ENCODE measurements at places on chromosomes 5 and 9. TPM values are rescaled to one million over a fixed set of nuclear protein-coding genes. Genes with fewer than 3 reads are reported as not detected.

DNA sequence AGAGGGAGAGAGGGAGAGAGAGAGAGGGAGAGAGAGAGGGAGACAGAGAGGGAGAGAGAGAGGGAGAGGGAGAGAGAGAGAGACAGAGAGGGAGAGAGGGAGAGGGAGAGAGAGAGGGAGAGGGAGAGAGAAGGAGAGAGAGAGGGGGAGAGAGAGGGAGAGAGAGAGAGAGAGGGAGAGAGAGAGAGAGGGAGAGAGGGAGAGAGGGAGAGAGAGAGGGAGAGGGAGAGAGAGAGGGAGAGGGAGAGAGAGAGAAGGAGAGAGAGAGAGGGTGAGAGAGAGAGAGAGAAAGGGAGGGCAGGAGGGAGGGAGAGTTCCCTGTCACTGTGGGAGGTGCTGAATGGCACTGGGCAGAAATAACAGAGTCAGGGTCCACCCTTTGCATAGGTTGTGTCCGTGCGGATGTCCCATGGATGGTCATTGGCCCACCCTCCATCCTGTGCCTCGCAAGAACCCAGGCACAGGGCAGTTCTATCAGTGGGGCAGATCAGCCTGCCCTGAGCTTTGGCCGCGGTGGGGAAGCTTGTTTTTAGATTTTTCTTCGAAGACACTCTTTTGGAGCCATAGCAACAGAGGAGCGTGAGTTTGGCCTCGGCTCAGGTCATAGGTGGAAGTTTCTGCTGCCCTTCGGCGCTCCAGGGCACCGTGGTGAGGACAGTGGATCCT is 30.1 kb downstream of the ADAMTSL2 start:
- peak; percentile 32 for DNase-seq

DNA sequence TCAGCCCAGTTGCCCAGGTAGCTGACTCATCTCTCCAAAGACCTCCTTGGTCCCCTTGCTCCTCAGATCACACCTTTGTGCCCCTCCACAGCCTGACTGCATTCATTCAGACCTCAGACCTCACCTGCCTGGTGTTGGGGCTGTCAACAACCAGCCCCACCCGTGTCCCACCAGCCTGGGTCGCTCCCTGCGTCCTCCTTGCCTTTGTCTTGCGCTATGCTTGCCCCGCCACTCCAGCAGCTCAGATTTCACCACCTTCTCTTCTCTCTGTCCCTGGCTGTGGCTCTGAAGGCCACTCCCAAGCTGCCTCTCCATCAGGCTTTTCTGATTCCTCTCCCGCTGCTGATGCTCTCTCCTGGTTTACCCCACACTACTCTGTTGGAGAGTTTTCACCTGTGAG is 103.5 kb downstream of the MVB12B start:
- DNase-seq = no peak

DNA sequence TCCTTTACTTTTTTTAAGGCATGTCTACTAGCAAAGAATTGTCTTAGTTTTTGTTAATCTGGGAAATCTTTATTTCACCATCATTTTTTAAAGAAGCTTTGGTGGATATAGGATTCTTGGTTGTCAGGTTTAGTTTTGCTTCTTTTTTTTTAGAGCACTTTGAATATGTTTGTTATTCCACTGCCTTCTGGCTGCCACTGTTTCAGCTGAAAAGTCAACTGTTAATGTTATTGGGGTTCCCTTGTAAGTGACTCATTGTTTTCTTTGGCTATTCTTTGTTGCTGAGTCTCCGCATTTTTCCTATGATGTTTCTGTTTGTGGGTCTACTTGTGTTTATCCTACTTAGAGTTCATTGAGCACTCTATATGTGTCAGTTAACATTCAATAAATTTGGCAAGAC is 44.4 kb downstream of the PHAX start:
- no peak for DNase-seq

- DNase-seq = no peak
Observed at GRCh38 chr5:88480801-88481499, 212.3 kb upstream of the TMEM161B start.

DNA sequence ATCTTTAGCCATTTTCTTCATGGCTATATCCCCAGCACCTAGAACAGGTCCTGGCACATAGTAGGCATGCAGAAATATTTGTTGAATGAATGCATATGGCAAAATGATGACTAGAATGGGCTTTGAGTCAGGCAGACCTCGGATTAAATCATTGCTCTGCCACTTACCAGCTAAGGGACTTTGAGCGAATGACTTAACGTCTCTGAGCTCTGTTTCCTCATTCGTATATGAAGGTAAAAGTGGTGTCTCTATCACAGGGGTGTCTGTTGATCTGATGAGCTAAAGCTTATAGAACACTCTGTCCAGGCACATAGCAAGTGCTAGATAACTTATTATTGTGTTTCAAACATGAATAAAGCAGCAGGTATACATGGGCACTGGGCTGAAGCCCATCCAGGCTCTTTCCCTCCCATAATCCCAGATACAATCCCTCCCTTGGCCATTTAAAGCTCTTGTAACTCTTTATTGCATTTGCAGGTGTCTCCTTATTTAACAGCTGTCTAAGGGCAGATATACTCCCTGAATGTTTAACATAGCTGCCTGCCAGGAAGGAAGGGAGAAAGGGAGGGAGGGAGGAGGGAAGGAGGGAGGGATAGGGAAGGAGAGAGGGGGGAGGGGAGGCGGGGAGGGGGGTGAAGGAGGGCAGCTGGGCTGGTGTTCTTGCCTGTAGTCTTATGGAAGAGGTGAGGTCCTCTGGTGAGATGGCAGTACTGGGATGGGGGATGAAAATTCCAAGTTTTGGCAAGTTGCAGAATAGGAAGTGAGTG is 23.2 kb upstream of the STXBP1 start:
- DNase-seq = no peak

- DNase-seq = no peak
Observed at GRCh38 chr5:43533646-43534045, 18.7 kb upstream of the C5orf34 start.

DNA sequence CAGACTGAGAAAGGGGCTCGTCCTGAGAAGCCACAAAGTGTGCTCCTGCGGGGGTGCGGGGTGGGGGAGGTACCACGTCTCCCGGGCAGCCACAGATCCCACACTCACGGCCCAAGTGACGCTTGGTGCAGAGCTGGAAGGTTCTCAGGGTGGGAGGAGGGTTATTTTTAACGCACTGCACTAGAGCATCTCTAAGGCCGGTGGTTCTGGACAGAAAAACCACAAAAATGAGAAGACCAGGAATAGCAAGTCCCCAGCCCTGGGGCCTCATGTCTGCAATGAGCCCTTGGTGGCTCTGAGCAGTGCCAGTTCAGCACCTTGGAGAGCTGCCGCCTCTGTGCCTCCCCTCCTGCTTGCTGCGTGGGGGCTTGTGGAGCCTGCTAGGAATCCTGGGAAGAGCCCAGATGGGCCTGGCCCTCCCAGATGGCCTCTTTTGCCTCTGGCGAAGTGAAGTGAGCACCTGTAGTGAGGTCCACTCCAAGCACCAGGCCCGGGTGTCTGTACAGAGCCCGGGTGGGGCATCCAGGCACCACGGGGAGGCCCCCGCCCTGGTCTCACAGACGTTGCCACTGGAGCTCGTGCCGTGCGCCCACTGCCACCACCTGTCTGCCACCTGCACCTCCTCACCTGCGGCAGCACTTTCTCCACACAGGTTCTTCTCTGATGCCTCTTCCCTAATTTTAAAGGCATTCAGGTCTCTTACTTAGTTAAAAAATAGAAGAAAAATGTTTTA is 48.9 kb upstream of the CACNA1B start:
- peak; percentile 15 for DNase-seq

DNA sequence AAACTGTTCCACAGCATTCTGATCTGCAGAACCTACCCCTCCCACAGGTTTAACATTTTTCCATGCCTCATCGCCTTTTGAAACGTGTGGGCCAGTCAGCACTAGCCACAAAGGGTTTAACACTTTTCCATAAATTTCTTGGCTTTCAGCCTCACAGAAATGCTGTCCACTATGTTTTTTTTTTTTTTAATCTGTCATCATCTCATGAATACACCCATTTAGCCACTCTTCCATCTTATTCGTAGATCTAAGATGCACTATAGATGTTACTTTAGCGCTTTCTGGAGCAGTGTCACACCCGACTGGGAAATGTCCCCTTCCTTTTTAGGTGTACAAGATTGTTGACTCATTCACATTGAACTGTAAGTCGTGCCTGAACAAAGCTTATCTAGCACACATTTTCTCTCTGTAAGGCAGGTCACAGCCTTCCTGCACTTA is 62.3 kb downstream of the GCNT1 start:
- DNase-seq = no peak

- no peak for DNase-seq
Observed at GRCh38 chr5:150329038-150329437, 26.3 kb upstream of the ARSI start.

GRCh38 chr5:39570403-39571027 is 145.7 kb upstream of the DAB2 start:
- peak; percentile 57 for DNase-seq

GRCh38 chr5:169221519-169221918 is 79.4 kb downstream of the SLIT3 start:
- no peak for DNase-seq

GRCh38 chr9:104068546-104068945 is 25.6 kb upstream of the SMC2 start:
- DNase-seq = no peak

DNA sequence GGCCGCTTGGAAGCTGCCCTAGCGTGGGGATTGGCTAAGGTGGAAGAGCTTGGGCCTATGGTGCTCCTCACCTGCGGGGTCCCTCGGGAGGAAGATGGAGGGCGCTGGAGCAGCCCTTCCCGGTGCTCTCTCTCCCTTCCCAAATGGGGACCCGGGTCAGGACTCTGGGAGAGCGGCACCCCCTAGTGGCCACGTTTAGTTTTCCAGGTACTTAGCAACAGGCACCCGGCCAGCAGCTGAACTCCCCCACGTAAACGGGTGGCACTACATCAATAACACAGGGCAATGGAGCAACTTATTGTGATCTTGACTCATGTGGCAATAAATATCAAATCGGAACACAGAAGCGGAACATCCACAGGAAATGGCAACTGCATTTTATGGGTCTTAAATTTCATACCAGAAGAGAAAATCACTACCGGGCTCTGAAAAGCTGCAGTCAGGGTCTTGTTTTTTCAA is 316.6 kb downstream of the AGTPBP1 start:
- peak; percentile 38 for DNase-seq

DNA sequence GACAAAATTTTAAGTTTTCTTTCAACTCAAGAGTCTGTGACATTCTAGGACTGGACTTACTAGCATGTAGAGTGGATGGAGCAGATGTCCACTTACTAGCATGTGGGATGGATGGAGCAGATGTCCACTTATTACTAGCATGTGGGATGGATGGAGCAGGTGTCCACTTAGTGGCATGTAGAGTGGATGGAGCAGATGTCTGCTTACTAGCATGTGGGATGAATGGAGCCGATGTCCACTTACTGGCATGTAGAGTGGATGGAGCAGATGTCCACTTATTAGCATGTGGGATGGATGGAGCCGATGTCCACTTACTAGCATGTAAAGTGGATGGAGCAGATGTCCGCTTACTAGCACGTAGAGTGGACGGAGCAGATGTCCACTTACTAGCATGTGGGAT is 2.4 kb downstream of the SLC36A1 start:
- no peak for DNase-seq

GRCh38 chr5:55222985-55223811 is 3.9 kb downstream of the MCIDAS start:
- no peak for DNase-seq

- no peak for DNase-seq
Observed at GRCh38 chr9:108813951-108814601, 41.7 kb downstream of the ACTL7B start.

- no peak for DNase-seq
Observed at GRCh38 chr5:120388016-120388781, 75.9 kb upstream of the PRR16 start.

DNA sequence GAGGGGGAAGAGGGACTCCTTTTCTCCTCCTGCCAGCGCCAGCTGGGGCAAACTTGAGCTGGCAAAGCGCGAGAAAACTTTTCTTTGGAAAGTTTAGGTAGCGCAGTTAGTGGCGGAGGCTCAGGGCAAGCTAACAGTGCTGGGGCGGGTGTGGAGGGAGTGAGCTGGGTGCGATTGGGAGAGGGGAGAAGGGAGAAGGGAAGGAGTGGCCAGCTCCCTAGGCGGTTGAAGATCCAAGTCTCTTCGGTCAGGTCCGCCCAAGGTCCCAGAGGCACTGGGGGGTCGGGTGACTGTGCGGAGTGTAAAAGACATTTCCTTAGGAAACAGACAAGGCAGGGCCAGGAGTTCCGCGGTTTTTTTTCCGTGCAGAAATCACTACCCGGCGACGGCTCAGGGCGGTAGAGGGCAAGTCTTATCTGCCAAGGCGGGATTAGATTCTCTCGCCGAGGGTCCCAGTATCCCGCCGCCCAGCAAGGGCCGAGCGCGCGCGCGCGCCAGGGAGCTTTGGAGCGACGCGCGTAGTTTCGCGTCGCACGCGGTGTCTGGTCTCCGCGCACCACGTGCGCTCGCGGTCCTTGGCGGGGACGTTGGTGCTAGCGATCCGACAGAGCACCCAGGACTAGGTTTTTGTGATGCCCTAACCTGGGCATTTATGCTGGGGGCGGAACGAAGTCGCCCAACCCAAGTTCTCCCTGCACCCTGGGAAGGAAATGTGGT is 33.6 kb upstream of the NFIB start:
- DNase-seq = peak; percentile 88

DNA sequence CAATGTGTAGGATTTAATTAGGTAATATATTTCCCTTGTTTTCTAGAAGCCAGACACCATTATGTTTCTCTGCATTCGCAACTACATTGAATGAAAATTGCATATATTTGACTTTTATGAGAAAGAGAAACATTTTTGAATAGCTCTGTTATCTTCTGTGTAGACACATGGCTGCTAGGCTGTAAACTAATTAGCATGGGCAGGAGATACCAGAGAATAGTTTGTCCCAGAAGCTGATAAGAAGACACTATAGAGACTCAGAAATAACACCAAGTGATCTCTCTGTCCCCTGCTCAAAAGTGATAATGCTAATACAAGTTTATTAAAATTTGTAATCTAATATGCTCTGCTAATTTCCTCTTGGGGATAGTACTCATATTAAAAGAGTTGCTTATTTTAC is 198.0 kb upstream of the TUSC1 start:
- DNase-seq = no peak

DNA sequence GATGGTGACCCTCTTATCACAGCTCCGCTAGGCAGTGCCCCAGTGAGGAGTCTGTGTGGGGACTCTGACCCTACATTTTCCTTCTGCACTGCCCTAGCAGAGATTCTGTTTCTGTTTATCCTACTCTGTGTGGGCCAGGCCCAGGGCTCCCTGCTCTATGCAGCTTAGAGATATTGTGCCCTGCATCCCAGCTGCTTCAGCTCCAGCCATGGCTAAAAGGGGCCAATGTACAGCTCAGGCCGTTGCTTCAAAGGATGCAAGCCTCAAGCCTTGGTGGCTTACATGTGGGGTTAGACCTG is 2030.7 kb upstream of the CDH9 start:
- DNase-seq = no peak

The SNCAIP gene
- 11.7 TPM for polyA plus RNA-seq

The PDE6A gene
- polyA plus RNA-seq = 0.07 TPM

The HCN1 gene
- 4.3 TPM for polyA plus RNA-seq

The F12 gene
- polyA plus RNA-seq = 0.24 TPM

The PLPP1 gene
- polyA plus RNA-seq = 58.9 TPM

The FRMD3 gene
- polyA plus RNA-seq = 29.1 TPM

The GRM6 gene
- polyA plus RNA-seq = 0.84 TPM

The SLC6A7 gene
- polyA plus RNA-seq = 0.64 TPM

The PCDHGC3 gene
- 115 TPM for polyA plus RNA-seq

The BNC2 gene
- polyA plus RNA-seq = 6.8 TPM

The TEX48 gene
- not detected for polyA plus RNA-seq

The JAKMIP2 gene
- polyA plus RNA-seq = 2.4 TPM

The ZNF483 gene
- polyA plus RNA-seq = 2.3 TPM

The GABRB2 gene
- polyA plus RNA-seq = 1.0 TPM

The EQTN gene
- not detected for polyA plus RNA-seq

Data from muscle of arm (tissue), 14 donors.